A549 treated with CORT108297 at 1 μM for 4 hours (cell line): ENCODE measurements at places on chromosomes 1 and 21. TPM values are rescaled to one million over a fixed set of nuclear protein-coding genes. Genes with fewer than 3 reads are reported as not detected.

S100A7 gene
- not detected in 5 replicates for total RNA-seq

EFCAB7 gene
- total RNA-seq, result 2.3 to 4.0 TPM (median 3.0 TPM) in 5 replicates

DNALI1 gene
- 0.03 to 0.07 TPM (median 0.06 TPM) in 3 of 5 replicates, not detected in the others for total RNA-seq

AGMAT gene
- 5.4 to 9.3 TPM (median 7.3 TPM) in 5 replicates for total RNA-seq

BARHL2 gene
- not detected in 5 replicates for total RNA-seq

FALEC gene
- total RNA-seq, result 0.16 to 0.39 TPM in 2 of 5 replicates, not detected in the others

LRRC8C gene
- 12.2 to 16.9 TPM (median 14.8 TPM) in 5 replicates for total RNA-seq

GCSAML gene
- total RNA-seq, result not detected in 5 replicates
